NCI-H2107 (cell line): ENCODE measurements at places on chromosomes 2 and 18.

DNA sequence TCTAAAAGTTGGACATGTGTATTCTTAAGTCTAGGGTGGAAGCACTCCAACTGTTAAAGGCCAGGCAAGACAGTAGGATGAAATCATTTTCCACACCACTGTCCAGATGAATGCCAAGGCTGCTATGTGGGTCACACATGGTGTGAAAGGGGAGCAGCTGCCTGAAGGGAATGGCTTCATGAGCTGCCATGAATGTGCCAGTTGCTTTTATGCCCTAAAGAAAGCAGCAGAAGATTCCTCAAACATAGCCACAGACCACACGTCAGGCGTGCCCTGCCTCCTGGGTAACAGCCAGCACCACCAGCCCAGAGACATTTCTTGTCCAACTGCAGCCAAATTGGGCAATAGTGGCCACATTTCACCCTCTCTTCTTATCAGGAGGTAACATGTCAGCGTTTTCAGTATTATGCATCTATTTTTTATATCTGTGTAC, 130.2 kb downstream of the MTCL1 start:
- no peak for DNase-seq

DNA sequence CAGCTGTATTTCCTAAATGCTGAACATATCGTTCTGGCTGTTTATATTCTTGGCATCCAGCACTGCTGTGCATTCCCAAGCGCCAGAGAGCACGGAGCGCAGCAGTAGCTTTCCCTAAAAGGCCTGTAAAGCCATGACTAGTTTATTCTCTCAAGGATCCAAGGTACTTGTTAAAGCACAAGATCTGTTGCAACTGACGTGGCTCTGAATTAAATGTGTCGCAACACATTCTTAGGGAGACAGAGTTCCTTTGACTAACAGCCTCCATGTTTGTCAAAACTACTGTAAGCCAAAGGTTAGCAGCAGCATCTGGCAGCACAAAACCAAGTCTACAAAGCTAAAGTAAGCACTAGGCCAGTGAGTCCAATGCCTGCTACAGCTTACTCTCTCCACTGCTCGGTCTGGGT, 188.6 kb upstream of the FN1 start:
- no peak for DNase-seq

DNA sequence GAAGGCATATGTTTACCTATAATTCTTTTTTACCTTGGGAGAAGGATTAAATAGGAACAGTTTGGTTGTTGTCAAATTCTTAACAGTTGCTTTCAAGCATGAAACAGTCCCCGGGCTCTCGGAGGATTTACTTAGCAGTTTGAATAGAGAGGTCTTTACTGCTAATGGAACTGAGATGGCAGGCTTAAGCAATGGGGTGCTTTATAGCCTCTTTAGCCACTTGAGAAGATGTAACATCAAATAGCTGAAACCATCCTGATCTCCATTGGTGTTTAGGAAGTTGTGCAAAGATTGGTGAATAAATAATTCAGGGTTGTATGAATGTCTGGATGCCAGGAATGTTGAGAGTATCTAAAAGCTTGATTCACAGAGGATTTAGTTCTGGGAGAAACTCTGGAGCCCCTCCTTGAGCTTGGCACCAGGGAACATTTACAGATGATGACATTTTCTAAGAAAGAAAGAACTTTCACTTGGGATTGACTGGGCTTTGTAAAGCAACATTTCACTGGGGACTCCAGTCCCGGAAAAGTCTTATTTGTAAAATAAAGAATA, 51.9 kb downstream of the PTPRM start:
- no peak for DNase-seq

DNA sequence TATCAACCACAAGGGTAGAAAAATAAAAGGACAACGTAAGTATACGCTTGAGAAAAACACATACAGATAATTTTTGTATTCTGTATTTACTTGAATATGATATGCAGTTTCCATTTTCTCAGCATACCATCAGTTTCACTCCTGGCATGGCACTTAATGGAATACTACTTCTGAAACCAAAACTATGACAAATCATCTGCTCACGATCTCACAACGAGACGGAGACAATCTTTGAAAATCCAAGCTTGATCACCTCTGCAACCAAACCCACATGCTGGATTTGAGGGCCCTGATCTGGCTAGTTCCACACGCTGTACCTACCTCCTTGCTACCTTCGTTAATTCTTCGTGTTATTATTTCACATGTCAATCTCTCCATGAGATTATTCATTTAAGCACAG, 387.6 kb downstream of the NBAS start:
- DNase-seq, result no peak

- DNase-seq, result no peak
Measured at GRCh38 chr2:160532388-160532787, 38.8 kb upstream of the RBMS1 start.

GRCh38 chr2:160917850-160918249, 242.4 kb upstream of the TANK start:
- no peak for DNase-seq

GRCh38 chr2:81481242-81481993, 1176.9 kb upstream of the LRRTM1 start:
- DNase-seq, result no peak

DNA sequence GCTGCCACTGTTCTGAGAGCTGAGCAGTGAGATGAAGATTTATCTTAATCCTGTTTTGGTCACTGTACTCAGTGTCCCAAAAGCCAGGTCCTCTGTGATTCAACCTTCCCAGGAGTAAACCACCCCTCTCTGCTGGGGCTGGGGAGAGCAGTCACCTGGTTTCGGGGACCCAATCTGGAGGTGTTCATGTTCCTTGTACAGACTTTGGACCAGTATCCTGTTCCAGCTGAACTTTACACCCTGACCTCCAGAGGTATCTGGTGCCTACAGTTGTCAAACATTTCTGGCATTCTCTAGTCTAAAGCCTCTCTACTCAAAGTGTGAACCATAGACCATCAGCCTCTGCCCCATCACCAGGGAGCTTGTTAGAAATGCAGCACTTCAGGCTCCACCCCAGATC, 22.1 kb downstream of the CERS6 start:
- DNase-seq, result no peak

DNA sequence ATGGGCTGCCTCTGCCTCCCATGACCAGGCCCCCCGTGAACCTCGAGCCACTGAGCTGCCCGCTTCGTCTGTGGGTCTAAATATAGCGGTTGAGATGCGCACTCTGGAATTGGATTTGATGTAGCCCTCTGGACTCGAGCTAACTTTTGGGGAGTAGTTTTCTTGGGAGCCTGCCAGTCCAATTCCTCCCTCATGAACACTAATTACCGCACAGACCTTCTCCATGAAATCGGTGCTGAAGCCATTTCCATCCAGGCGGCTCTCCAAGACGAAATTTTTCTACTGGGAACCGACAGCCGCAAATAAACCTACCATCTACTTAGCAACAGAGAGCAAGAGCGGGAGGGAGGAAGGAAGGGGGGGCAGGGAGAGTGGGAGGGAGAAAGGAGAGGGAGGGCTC, 63.6 kb downstream of the CELF4 start:
- no peak for DNase-seq

DNA sequence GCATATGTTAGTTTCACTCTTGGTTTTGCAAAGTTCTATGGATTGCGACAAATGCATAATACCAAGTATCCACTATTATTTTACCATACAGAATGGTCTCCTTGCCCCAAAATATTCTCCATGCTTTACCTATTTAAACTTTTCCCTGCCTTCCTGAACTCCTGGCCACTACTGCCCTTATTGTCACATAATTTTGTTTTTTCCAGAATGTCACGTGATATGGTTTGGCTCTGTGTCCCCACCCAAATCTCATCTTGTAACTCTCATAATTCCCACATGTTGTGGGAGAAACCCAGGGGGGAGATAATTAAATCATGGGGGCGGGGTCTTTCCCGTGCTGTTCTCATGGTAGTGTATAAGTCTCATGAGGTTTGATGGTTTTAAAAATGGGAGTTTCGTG, 760.0 kb downstream of the METTL4 start:
- DNase-seq, result no peak

GRCh38 chr2:11502740-11503292, 31.0 kb upstream of the GREB1 start:
- no peak for DNase-seq

GRCh38 chr2:138016351-138017087, 52.2 kb downstream of the HNMT start:
- no peak for DNase-seq

DNA sequence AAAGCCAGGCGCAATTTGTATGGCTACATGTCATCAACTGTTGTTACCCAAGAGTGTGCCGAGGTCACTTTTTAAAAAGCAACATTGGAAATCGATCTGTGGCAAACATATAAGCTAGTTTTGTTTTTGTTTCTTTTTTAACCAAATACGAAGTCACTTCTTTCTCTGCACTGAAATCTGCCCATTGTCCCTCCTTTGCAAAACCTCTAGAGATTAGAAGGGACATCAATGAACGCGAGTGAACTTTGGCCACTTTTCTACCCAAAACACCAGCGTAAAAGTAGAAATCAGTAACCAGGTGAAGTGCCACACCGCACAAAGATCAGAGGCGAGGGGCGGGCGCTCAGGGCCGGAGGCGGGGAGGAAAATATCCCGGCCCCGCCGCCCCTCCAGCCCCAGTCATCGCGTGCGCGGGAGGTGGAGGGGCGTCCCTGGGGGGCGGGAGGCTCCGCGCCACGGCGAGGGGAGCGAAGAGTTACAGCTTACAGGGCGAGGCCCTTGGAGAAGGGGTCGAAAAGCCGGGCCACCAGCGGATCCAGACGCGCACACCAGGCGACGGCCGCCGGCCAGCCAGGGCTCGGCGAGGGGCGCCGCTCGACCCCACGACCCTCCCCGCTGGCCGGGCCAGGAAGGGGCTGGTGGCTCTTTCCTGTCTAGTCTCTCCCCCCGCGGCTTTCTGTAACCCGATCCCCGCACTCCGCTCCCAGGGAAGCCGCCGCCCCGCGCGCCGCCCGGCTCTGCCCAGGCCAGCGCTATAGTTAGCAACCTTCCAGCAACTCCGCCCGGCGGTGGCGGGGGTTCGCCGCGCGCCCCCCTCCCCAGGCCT, 993 bp downstream of the RBMS1 start:
- DNase-seq, result no peak

GRCh38 chr2:181779288-181780021, 99.1 kb upstream of the NEUROD1 start:
- no peak for DNase-seq
